ENCODE measurements at places on chromosomes 12 and 14.
A peak's percentile ranks its signal among the peaks of the same experiment; 100 is the strongest.

GRCh38 chr14:91413547-91414474 lies 3.8 kb downstream of the CCDC88C start:
- peak; percentile 51 for DNase-seq

- DNase-seq: no peak
Observed at GRCh38 chr14:35826952-35827416, 846 bp downstream of the BRMS1L start.

GRCh38 chr12:7433276-7433822 lies 10.6 kb downstream of the CD163L1 start:
- DNase-seq: no peak

GRCh38 chr14:104699426-104699748 lies 10.0 kb downstream of the INF2 start:
- no peak for DNase-seq

- no peak for DNase-seq
Observed at GRCh38 chr12:54009171-54010052, 627 bp downstream of the HOXC8 start.

DNA sequence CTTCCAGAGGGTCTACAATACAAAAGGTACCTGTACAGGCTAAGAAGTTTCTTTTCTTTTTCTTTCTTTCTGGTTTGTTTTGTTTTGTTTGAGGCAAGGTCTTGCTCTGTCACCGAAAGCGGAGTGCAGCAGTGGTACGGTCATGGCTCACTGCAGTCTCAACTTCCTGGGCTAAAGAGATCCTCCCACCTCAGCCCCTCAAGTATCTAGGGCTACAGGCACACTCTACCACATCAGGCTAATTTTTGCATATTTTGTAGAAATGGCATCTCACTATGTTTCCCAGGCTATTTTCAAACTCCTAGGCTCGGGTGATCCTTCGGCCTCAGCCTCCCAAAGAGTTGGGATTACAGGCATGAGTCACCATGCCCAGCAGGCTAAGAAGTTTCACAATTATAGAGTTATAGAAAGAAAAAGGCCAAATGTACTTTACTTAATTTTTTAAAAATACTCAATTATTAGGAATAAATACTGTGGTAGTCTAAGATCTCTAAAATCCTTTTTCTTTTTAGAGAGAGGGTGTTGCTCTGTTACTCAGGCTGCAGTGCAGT lies 3.0 kb upstream of the PIGH start:
- DNase-seq: peak; percentile 68
